ENCODE measurements at places on chromosomes 6 and 20.
A peak's percentile ranks its signal among the peaks of the same experiment; 100 is the strongest.

DNA sequence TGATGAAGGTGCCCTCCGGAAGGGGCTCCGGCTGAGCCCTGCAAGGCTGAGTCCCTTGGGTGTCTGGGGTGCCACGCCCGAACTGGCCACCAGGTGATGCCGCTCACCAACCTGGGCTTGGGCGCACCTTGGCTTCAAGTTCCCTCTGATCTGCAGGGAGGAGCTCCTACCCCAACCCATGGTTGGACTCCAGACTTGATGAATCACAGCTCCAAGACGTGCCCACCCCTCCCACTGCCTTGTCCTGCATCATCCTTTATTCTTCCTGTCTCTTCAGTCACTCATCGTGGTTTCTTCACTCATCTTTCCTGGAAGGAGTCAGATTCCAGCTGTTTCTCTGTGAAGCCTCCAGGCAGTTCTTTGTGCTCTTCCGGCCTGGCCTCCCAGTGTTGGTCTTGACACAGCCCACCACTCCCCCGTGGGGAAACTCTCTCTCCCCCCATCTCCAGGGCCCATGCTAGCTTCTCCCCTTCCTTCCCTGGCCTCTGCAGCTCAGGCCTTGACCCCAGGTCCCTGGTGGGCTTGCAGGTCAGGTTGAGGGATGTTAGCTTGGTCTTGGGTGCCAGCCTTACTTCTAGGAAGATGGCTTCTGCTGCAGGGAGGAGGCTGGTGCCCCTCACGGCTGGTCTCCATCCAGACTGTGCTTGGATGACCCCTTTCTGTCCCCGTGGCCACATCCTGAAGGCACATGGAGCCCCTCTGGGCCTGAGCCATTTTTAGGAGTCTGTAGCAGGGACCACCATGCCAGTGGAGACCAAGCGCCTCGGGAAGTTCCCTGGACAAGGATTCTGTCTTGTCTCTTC lies 2.6 kb upstream of the ZBP1 start:
- peak; percentile 19 for DNase-seq

DNA sequence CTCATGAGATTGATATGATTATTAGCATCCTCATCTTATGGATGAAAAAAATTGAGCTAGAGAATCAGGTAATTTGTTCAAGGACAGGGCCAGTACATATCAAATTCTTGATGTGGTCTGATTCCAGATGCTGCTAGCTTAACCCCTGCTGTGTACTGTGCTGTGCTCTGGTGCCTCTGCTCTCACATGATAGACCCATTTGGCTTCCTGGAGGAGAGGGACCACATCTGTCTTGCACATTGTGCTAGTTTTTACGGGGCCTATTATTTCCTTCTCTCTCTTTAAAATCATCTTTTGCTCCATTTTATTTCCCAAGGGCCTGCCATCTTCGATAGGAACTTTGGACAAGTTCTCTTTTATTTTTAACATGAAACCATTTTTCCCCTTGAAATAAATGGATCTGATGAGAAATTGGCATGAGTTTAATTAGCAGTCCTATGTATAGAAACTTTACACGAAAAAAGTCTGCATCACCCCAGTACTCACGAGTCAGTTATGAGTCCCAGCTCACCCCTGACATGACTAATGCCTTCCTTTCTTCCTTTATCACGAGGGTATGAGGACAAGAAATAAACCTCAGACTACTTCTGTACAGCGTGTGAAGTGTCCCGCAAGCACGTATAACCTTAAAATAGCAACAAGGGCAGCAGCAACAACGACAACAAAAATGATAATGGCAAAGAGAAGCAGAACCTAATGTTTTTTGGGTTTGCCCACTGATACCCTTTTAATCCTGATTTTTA lies 26.5 kb downstream of the CD109 start:
- DNase-seq = no peak

DNA sequence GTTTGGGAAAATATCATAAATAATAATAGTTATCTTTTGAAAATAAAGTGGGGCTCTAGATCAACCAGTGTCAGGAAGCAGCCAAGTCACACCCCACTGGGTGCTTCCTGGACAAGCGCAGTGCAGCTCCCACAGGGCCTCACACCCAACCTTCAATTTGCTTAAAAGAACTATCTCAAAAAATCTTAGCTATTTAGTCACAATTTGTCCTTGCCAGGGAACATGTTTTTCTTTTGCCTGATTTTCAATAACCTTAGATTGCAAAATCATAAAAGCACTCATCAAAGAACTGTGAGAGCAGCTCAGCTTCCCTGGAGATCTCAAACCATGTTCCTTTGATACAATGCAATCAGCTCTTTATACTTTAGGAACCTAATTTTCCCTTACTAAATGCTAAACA lies 1.6 kb upstream of the NCOA7 start:
- no peak for DNase-seq

DNA sequence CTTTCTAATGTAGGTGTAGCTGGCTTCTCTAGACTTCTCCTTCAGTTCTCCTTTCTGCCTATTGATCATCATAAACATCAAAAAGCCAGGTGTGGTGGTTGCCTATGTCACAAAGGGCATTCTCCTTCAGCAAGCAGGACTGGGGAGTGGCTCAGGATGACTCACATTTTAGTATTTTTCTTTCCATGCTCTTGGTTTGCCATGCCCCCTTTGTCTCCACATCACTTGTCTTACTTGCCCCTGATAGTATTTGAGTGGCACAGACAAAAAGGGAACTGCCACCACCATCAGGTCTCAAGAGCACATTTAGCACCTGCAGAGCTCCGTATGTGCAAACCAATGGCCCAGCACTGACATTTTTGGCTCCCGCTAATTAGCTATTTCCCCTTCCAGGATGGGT lies 698.8 kb downstream of the DHX35 start:
- DNase-seq = no peak

GRCh38 chr20:13772529-13772928 lies 12.2 kb downstream of the ESF1 start:
- DNase-seq = no peak

- no peak for DNase-seq
Observed at GRCh38 chr6:21074484-21074883, 519.1 kb upstream of the SOX4 start.

GRCh38 chr20:10667560-10668167 lies 6.1 kb downstream of the JAG1 start:
- no peak for DNase-seq

- DNase-seq = no peak
Observed at GRCh38 chr6:116304538-116305097, 24.9 kb upstream of the TSPYL1 start.

- no peak for DNase-seq
Observed at GRCh38 chr6:145347216-145347615, 388.1 kb downstream of the EPM2A start.

- DNase-seq = no peak
Observed at GRCh38 chr20:60116128-60116909, 158.1 kb downstream of the CDH26 start.

DNA sequence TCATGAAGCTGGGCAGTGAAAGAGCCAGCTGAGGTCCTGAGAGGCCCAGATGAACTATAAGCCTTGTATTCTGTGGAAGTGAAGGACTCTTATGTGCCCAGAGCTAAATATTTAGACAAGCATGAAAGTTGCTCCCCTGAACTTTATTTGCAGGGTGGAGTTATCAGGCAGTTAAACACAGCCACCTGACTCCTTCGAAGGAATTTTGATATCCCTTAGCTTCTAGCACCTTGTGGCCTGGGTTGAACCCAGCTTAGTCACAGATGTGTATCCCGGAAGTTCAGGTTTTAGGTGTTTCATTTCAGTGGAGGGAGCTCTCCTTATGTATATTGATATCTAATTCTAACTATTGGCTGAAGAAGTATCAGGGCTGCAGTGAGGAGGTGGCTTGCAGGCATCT lies 20.4 kb downstream of the NR2E1 start:
- no peak for DNase-seq

DNA sequence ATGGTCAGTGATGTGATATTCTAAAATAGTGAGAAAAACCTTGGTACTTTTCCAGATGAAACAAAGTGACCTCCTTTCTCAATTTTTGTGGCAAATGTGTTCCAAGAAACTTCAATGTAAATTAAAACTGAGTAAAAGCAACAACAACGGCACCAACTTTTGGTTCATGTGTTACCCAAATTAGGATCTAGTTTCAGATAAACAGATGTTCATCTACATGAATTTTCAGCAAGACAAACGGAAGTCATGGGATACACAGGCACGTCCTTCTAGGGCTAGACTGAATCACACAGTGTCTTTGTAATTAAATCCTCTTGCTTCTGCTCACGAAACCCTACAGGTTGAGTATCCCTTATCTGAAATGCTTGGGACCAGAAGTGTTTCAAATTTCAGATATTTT lies 915.2 kb downstream of the TFAP2A start:
- DNase-seq = no peak

- no peak for DNase-seq
Observed at GRCh38 chr6:148451690-148452089, 109.1 kb downstream of the SASH1 start.

GRCh38 chr6:29295623-29296022 lies 5.9 kb upstream of the OR14J1 start:
- no peak for DNase-seq

DNA sequence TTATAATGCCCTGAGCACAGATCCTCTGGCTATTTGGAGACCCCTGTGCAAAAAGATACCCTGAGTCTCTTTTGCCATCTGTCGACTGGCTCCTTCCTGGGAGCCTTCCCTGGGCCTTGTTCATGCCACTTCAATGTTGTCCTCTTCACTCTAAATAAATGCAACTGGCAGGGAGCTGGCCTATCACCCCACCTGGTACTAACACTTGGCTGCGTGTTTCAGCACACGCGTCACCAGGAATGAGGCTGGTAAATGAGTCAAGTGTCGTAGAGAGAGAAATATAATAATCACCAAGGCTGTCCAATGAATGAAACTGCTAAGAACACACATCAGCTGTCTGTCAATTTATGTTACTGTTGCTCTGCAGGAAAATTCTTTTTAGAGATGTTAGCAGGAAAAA lies 374.6 kb upstream of the JARID2 start:
- no peak for DNase-seq

- no peak for DNase-seq
Observed at GRCh38 chr6:112279031-112279935, 24.9 kb upstream of the LAMA4 start.
